NCI-H1092 treated with DMSO at 0.1 percent for 48 hours (cell line): ENCODE measurements at places on chromosomes 5 and 9.

- DNase-seq = no peak
Observed at GRCh38 chr9:89601306-89601705, 3.5 kb upstream of the GADD45G start.

DNA sequence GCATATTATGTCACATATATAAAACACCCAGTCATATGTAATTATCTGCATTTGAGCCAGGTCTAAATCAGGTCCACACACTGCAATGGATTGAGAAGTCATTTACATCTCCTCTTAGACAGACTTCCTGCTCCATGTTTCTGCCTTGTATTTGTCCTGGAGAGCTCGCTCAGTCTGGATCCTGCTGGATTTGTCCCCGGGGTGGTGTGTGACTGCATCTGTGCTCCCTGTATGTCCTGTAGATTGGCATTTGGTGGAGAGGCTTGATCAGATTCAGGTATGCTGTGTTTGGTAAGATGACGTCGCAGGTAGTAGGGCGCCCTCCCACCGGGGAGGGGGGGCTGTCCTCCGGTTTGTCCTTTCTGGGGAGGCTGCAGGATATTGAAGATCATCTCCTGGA lies 33.6 kb upstream of the IER5L start:
- no peak for DNase-seq

GRCh38 chr5:23139338-23140171 lies 286.4 kb upstream of the CDH12 start:
- DNase-seq = peak; percentile 60

- no peak for DNase-seq
Observed at GRCh38 chr5:143025971-143026370, 255.8 kb downstream of the ARHGAP26 start.

GRCh38 chr5:67199859-67200258 lies 3.3 kb upstream of the CD180 start:
- no peak for DNase-seq

- no peak for DNase-seq
Observed at GRCh38 chr9:105459336-105459735, 11.5 kb downstream of the FSD1L start.

- DNase-seq = no peak
Observed at GRCh38 chr9:846852-847251, 5.4 kb downstream of the DMRT1 start.

- DNase-seq = no peak
Observed at GRCh38 chr9:35820076-35820475, 5.2 kb upstream of the HINT2 start.

DNA sequence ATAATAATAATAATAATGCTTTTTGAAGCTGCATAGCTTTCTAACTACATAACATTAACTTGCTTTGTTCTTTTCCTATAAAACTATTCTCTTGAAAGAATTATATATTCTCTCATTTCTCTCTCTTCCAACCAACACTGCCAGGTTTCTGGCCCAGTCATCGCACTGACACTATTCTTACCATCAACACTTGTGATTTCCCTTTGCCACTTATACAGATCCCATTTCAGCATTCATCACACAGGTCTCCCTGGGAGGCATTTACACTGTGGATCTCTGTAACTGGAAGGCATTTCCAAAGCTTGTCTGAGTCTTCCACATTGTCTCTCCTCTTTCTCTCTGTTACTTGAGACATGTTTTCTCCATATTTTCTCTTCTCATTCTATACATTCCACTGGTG lies 777.8 kb upstream of the ACO1 start:
- DNase-seq = no peak
